ENCODE measurements at places on chromosomes 5 and 9.

GRCh38 chr5:175861337-175862130, 9.8 kb upstream of the CPLX2 start:
- DNase-seq = peak; percentile 96

GRCh38 chr5:120093178-120093577, 370.9 kb upstream of the PRR16 start:
- DNase-seq = no peak

GRCh38 chr9:82458296-82458695, 469.7 kb downstream of the SPATA31D1 start:
- no peak for DNase-seq

DNA sequence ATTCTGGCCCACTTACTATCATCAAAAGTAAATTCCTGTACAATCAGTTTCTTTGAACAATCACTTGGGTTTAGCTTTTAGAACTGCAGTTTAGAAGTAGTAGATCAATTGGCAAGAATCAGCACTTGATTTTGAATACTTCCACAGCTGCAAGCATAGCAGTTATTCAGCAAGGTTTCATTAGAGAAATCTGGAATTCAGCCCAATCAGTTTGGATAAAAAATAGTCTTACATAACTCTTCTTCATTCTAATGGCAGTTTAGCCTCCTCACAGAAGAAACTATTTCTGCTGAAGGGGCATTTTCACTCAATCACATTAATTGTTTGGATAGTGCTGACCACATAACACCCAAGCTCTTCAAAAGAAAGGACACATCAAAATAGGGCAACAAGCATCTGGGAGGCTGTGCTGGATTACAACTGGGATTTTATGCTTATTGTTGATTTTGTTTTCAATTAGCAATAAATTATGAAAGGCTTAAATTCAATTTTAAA, 336.2 kb upstream of the PDE4D start:
- DNase-seq = no peak

DNA sequence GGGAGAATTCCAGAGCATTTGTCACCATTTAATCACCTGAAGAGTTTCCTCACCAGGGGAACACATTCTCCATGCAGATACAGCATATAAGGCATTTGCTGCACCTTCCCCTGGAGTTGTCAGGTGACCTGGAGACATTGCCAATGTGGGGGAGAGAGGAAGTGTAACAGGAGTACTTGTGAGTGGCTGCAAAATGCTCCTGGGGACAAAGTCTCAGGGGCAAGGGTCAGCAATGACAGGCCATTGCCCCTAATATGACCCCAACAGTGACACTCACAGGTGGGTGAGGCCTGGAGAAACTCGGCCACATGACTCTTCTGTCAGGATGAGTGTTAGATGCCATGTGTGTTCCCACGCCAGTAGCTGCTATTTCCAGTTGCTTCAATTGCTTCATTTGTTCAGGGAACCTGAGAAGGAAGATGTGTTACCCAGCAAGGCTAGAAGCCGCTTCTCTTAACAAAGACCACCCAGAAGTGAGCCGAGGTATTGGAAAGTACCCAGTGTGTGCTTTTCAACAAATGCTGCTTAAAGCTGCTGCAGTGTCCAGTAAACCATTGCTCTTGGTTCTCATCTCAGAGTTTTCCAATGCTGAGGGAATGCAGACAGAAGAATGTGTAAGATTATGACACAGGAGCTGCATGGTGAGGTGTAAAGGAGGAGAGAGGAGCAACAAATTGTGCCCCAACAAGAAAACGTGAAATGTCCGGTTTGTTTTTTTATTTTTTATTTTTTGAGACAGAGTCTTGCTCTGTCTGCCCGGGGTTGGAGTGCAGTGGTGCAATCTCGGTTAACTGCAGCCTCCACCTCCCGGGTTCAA, 128.2 kb upstream of the SLC44A1 start:
- DNase-seq = peak; percentile 19

DNA sequence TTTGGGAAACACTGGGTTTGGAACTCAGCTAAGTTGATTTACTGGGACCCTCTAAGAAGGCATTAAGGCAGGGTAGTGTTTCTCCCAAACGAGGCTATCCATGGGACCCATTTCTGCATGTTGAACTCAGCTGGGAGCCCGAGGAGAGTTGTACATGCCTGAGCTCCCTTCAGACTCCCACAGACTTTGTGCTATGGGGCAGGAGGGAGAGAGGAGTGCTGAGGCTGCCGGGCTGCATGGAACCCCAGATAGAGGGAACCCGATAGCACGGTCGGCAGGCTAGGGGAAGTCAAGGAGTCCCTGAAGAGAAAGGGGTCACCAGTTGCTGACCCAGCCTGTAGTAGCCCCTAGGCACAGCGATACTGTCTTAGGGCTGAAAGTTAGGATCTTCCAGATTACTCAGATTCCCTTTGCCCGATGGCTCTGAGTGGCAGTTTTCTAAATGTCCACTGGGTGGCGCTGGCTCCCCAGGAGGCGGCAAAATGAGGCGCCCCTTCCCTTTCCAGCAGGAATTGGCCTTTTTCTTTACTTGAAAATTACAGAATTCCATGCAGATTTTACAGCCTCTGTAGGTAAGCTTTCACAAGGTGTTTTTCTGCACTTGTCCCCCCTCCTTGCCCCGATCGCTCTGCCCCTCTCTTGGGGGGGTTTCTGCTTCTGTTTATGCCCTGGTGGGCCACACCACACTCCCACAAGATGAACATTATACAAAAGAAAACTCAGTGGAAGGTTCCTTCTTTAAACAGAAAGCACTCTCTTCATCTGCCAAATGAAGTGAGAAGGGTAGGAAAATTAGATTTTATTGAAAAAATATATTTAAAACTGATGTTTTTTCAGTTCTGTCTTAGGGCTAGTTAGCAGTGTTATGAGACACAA, 17.8 kb downstream of the NANS start:
- peak; percentile 69 for DNase-seq

All from NCI-H2029 treated with DMSO at 0.1 percent for 48 hours (cell line).